NCI-H1105 treated with DMSO at 0.1 percent for 48 hours (cell line): ENCODE measurements at places on chromosomes 16 and 17.

DNA sequence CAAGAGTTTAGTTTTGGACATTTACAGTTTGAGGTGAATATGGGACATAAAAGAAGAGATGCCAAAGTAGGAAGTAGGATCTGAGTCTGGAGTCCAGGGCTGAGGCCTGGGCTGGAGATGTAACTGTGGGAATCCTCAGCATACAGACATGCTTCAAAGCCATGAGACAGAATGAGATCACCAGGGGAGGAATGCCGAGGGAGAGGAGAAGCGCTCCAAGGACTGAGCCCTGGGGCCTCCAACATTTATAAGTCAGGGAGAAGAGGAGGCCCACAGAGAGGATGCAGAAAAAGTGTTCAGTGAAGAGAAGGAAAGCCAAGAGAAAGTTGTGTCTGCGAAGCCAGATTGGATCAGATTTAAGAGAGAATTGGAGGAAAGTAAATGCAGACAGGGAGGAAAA lies 277.5 kb upstream of the MYOCD start:
- no peak for DNase-seq

DNA sequence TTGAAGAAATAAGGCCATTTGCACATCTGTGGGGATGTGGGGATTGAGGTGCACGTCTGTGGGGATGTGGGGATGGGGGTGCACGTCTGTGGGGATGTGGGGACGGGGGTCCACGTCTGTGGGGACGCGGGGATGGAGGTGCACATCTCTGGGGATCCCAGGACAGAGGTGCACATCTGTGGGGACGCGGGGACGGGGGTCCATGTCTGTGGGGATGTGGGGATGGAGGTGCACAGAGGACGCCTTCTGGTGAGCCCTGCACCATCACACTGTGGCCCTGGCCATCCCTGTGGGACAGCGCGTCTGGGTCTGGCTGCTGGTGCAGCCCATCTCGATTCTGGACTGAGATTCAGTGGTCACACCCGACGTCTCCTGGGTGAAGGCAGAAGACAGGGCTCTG lies 161.4 kb downstream of the LAT start:
- no peak for DNase-seq

GRCh38 chr16:89044418-89045180 lies 49.1 kb upstream of the ACSF3 start:
- no peak for DNase-seq

- peak; percentile 13 for DNase-seq
Observed at GRCh38 chr17:57861000-57861789, 11.4 kb upstream of the MRPS23 start.

DNA sequence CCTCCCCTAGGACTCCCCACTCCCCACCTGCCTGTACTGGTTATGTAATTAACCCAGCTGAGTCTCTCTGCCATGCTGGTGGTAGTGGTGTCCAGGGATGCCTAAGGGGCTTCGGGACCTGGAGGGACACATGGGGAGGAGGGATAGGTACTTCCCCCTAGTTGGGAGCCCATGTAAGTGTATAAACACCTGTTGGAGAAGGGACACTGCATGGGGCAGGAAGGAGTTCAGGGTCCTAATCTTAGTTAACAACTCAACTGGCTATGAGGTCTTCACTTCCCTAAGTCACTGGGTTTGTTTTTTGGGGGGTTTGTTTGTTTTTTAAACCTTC lies 1.3 kb downstream of the RASL10B start:
- DNase-seq = no peak

GRCh38 chr17:46979147-46979863 lies at the start of gene RPRML:
Gene RPRML (minus strand): TSS chr17:46979253. CDS start chr17:46979007, 246 bp downstream.
- DNase-seq = peak; percentile 59

- no peak for DNase-seq
Observed at GRCh38 chr16:89404561-89404960, 85.8 kb downstream of the ANKRD11 start.

DNA sequence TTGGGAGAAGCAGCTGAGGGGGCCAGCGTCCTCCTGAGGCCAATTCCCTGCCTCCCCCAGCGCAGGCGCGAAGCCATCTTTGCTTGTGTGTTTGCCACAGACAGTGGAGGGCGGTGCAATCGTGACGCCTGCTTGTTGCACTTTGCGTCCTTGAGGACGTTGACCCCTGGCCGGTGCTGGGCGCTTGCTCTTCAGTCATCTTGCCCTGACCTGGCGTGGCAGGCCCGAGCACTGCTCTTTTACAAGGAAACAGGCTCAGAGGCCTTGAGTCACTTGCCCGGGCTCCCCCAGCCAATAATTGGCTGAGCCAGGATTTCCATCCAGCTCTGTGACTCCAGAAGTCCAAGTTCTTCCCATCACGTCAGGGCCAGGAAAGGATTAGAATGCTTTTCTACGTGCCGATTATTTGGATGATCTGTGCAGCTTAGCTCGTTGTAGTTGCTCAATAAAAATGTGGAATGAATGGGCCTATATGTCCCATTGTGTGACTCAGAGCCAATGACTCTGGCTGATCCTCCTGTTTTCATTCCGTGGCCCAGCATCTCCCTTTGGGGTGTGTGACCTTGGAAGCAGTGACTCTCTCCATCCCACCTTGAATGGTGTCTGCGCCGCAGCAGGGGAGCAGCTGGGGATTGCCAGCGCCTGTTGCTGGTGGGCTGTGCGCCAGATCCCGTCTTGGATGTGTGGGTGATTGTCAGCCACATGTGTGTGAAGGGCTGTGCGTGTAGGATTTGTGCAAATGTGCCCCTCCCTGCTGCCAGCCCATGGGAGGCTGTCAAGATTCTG lies 214.1 kb downstream of the SEC14L1 start:
- no peak for DNase-seq

DNA sequence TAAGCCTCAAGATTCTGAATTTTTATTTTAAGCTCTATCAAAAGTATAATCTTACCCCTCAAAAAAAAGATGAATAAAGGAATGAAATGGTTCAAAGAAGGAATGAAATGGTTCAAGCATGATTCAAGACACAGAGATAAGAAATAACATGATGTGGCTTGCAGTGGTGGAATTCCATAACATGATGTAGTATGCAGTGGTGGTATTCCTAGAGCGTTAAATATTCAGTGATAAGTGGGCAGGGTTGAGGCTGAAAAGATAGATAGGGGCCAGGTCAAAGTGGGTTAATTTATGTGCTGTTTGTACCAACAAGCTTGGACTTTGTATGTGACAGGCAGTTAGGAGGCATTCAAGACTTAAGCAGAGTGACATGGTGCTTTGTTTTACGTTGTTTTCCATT lies 29.6 kb downstream of the TNRC6A start:
- DNase-seq = no peak

DNA sequence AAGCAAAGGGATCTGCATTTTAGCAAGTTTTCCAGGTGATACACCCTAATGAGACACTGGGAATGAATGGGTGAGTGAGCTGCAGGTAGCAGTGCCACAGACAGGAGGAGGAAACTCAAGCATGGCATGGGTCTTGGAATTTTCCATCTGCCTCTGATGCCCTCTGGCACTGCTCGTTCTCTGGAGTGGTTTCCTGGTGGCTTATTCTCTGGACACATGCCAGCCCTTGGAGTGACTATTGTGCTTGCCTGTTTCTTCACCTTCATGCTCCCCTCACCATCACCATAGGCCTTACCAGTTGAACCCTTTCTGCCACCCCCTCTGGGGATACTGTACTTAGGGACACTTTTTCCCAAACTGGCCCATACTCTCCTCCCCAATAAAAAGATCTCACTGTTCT lies 1.6 kb downstream of the COASY start:
- DNase-seq = peak; percentile 13

GRCh38 chr16:51522902-51523301 lies 371.8 kb upstream of the SALL1 start:
- DNase-seq = no peak

DNA sequence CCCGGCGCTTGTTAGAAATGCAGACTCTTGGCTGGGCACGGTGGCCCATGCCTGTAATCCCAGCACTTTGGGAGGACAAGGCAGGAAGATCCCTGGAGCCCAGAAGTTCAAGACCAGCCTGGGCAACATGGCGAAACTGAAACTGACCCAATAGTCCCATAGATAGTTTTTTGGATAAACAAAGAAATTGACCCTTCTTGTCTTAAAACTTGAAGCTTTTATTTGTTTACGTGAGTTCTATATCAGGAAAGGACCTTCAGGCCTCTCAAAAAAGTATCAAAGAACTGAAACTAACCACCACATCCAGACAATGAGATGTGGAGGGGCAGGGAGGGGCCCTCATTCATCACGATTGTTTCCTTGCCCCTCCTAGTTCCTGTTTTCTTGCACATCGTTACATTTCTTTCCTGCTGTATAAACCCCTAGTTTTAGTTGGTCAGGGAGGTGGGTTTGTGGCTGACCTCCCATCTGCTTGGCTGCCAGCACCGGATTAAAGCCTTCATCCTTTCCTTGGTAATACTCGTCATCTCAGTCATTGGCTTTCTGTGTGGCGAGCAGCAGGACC lies 29.9 kb upstream of the PRM1 start:
- DNase-seq = no peak

- no peak for DNase-seq
Observed at GRCh38 chr17:82836823-82837357, 2.9 kb downstream of the ZNF750 start.

GRCh38 chr16:81902025-81902424 lies 109.2 kb downstream of the SDR42E1 start:
- no peak for DNase-seq

- DNase-seq = peak; percentile 35
Observed at GRCh38 chr17:65173284-65173793, 36.2 kb downstream of the RGS9 start.

DNA sequence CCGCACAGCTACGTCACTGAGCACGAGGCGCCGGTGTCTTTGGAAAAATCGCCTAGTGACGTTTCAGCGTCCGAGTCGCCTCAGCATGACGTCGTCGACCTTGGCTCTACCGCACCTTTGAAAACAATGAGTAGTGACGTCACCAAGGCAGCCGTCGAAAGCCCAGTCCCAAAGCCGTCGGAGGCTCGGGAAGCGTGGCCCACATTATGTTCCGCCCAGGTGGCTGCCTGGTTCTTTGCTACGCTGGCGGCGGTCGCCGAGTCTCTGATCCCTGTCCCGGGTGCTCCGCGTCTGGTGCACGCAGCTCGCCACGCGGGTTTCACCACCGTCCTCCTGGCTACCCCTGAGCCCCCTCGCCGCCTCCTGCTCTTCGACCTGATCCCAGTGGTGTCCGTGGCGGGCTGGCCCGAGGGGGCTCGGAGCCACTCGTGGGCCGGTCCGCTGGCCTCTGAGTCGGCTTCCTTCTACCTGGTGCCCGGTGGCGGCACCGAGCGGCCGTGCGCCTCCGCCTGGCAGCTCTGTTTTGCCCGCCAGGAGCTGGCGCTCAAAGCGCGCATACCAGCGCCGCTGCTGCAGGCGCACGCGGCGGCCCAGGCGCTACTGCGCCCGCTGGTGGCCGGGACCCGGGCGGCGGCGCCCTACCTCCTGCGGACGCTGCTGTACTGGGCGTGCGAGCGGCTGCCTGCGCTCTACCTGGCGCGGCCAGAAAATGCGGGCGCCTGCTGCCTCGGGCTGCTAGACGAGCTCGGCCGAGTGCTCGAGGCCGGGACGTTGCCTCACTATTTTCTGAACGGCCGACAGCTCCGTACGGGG lies 1.5 kb downstream of the TMEM102 start:
- DNase-seq = peak; percentile 83

GRCh38 chr17:37770631-37771518 lies 26.0 kb upstream of the HNF1B start:
- peak; percentile 18 for DNase-seq

DNA sequence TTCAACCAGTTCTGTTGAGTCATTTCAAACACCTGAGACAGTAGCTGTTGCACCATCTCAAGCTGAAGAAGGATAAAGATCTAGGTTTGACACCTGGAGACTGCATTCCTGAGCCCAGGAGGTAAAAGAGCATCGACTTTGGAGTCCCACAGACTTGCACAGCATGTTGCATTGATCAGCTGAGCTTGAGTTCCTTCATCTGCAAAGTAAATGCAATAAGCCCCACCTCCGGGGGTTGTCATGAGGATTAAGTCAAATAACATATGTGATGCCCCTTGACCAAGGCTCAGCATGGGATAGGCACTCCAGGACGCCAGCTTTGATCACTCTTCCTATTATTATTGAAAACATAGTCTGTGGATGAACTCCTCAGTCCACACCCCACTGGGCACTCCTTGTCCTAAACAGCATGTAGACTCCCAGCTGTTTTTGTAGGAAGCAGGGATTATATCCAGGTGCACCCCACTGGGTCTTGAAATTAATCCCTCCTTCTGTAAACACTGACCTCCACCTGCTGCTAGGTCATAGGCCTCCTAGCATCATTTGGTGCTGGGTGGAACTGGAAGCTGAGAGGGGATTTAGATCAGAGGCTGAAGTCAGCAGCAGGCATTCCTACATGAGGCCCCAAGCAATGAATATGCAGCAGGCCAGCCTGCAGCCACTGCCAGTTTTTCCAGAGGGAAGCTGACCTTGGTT lies 259.0 kb downstream of the HS3ST4 start:
- DNase-seq = no peak

DNA sequence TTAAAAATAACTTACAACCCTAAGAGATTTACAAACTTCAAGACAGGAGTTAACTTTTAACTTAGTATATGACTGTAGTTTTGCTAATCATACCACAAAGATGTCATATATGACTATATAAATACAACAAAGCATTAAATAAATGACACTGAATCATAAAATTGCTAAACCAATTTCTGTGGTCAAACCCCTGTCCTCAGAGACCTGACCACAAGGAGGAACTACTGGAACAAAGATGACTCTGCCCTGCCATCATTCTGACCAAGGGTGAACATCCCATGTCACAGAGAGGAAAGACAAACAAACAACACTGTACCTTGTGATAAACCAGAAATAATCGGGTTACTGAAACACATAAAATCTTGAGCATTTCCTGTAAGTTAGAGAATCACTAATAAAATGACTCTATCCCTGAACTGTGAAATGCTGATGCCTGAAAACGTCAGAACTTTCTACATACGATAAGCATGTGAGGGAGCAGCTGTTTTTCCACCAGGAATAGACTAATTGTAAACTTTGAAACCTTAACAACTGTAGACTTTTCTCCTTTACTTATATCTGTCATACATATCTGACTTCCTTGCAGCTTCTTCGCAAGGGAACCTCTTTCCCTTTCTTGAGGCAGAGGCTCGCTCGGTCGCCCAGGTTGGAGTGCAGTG lies 47.9 kb downstream of the WDR59 start:
- no peak for DNase-seq

DNA sequence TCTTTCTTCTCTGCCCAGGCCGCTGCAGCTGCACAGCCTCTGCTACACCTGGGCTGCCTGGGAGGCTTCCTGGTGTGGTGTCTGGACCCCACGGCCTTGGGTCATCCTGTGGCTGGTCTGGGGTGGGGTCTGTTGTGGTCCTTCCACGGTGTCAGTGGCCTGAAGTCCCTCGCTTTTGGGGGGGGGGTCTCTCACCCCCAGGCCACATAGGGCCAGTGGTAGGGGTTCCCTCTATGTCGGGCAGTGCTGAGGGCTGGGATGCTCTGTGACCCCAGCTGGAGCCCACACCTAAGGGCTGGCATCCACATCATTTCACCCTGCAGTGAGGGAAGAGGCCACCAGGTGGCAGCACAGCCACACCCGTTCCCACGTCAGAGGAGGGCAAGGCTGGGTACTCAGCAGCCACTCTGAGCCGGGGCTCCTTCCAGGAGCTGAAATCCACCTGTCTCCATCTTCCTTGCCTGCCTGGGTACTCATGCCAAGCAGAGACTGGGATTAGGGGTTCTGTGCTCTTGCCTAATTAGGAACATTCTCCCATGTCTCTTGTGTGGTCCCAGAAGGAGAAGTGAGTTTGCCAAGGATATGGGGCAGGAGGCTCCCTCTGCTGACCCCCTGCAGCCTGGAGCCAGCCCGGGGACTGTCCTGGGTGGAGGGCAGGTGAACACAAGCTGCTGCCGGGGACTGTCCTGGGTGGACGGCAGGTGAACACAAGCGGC lies 13.0 kb downstream of the ENGASE start:
- DNase-seq = peak; percentile 57

GRCh38 chr16:68235887-68236136 lies at the start of gene ESRP2:
Gene ESRP2 (minus strand): TSS chr16:68236127. CDS start chr16:68236045, 82 bp downstream.
- DNase-seq = no peak
